HFFc6 (cell line): ENCODE measurements at places on chromosomes 6 and 20. TPM values are rescaled to one million over a fixed set of nuclear protein-coding genes. Genes with fewer than 3 reads are reported as not detected.

GRIK2 gene
- total RNA-seq: 26.9 and 36.1 TPM in 2 replicates

CD93 gene
- not detected in 3 replicates for total RNA-seq

CD24 gene
- total RNA-seq: 0.40 TPM in 1 of 3 replicates, not detected in the others

CFAP206 gene
- total RNA-seq: not detected in 2 replicates
